Activated CD8-positive, alpha-beta memory T cell treated with anti-CD3 and anti-CD28 coated beads for 1 hour (primary cell): ENCODE measurements at places on chromosomes 2 and 18.

- DNase-seq, result no peak
Observed at GRCh38 chr2:69143748-69144360, 130.9 kb downstream of the ANTXR1 start.

GRCh38 chr2:122660786-122661634 lies 905.6 kb downstream of the TSN start:
- DNase-seq, result no peak

DNA sequence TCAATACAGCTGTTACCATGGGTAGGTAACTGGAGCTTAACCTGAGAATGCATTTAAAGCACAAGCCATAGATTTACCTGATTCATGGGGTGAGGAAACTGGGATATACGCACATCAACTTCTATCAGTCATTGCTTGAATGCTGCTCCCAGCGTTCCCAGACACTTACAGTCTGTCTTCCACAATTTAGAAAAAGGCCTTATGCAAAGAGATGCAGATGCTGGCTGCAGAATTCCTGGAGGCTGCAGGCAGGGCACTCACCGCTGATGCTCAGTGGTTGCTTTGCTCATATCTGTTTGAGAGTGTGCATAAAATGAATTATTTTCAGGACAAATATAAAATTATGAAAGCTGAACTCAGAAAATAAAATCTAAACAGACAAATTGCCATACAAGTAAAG lies 950.7 kb upstream of the PIK3C3 start:
- DNase-seq, result no peak

DNA sequence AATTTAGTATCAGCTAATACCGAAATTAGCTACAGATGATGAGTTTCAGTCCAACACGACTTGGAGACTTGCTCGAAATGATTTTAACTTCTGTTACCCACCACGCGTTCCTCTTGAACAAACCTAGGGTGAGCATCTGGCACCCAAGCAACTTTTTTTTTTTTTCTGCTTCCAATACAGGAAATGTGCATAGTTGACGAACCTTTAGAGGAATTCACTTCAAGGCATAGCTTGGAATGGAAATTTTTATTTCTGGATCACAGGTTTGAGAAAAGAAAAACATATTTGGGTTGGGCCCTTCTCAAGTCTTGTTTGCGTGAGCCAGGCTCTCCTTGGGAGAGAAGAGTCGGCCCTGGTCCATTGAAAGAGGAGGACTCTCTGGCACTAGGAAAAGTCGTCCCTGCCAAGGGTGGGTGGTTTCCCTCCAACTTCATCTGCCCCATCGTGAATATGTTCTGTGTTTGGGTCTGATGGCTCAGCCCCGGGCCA lies 37.4 kb upstream of the RPL31 start:
- DNase-seq, result no peak

DNA sequence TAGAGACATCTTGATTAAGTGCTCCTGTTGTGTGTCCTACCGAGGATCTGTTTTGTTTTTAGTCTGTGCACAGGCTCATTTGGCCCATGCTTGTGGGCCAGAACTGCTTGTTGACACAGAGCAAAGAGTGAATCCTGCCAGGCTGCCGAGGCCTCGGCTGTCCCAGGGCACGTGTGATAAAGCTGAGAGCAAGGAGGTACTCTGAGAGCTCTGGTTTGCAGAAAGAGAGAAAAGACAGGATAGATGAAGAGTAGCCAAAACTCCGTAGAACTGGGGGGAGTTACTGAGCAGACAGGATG lies 175.1 kb downstream of the FAM210A start:
- DNase-seq, result no peak
